ENCODE measurements at places on chromosomes 7 and 10.

DNA sequence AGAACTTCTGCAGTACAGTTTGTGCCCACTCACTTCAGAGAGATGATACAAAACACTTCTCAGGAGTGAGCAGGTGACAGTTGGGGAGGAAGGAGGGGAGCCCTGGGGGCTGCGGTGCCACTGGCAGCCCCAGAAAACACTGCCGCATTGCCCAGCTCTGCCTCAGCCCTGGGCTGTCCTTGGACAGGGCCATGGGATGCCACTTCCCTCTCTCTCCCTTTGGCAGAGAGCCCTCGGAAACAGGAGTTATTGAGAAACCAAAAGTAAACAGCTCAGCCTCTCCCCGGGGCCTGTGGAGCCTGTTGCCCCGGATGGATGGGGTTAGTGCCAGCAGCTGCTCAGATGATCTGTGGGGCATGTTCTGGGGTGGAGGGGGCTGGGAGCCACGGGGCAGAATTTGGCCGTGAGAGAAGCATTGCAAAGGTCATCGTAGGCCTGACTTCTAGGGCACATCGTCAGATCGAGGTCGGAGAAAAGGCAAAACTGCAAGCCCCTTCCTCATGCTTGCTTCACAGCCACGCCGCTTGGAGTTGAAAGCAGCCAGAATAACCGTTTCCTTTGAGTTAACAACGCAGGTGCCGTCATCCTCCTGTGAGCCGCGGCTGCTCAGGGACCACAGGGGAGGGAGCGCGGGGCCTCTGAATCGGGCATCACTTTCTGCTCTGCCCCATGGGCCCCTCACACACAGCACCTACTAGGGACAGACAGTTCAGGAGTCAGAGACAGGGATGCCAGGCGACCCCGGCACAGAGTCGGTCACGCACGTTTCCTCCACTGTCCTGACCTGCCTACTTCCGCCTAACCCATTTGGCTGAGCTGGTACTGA, 256.4 kb downstream of the CAMK1D start:
- peak; percentile 30 for DNase-seq

GRCh38 chr10:132535065-132535651, 2.4 kb upstream of the INPP5A start:
- no peak for DNase-seq

GRCh38 chr7:26329520-26330255, 38.0 kb downstream of the SNX10 start:
- no peak for DNase-seq

GRCh38 chr7:156752367-156753228, 112.0 kb downstream of the RNF32 start:
- DNase-seq, result no peak

- no peak for DNase-seq
These were observed 1080.4 kb downstream of the CNTNAP2 start for GRCh38 chr7:147197006-147197405.

DNA sequence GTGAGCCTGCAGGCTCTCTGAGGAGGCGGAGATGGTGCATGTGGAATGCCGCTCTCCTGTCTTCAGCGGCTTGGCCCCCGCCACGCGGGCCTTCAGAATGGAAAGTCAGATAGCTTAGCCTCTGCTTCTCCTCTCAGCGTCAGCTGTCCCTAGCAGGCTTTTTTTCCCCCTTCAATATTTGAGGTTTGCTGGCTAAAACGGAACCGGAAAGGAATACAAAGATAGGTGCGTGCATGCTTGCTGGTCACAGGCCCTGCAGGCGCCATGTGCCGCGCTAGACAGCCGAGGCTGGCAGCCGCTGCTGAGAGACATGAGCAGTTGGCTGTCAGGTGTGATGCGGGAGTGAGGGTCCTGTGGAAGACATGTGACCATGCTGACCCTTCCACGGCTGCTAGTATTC, 161.2 kb upstream of the COBL start:
- no peak for DNase-seq

Data from T-helper 9 cell (primary cell).